EH (cell line): ENCODE measurements at places on chromosomes 5 and 9.

- DNase-seq: no peak
Measured at GRCh38 chr5:150356575-150357294, 762 bp upstream of the TCOF1 start.

DNA sequence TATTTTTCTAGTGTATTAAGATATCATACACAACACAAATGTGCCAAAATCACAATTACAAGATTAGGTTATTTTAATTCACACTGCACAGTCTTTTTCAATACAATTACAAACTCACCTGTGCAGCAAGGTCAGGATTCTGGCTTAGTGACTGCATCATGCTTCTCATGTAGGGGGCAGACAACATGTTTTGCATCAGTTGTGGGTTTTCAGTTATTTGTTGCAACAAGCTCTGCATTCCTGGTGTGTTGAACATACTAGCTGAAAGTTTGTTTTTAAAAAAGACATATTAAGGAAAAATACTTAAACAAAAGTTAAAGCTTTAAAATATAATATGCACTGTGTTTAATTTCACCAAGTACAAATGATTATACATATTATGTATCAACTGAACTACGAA is 38.7 kb downstream of the UBQLN1 start:
- DNase-seq: no peak

DNA sequence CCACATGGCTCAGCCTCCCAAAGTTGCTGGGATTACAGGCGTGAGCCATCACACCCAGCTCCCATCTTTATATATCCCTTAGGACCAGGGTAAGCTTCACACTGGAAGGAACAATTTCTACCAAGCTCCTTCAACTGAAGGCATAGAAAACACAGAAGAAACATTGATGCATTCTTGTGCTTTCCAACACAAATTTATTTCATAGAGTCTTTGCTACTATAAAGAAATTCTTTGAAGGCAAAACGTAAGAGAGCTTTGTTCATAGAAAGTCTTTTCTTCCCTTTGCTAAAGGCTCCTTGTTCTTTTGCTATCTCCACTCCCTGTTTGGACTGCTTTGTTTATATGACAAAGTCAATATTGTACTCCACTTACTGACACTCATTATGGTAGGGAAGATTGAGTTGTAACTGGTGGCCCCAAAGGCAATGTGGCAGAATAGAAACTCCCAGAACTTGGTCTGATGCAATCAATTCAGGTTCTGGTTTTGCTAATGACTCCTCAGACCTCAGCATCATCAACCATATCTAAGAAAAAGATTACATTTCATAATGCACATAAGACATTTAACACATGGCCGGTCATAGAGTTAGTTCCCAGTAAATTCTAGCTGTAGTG is 97.4 kb upstream of the CLINT1 start:
- DNase-seq: no peak

DNA sequence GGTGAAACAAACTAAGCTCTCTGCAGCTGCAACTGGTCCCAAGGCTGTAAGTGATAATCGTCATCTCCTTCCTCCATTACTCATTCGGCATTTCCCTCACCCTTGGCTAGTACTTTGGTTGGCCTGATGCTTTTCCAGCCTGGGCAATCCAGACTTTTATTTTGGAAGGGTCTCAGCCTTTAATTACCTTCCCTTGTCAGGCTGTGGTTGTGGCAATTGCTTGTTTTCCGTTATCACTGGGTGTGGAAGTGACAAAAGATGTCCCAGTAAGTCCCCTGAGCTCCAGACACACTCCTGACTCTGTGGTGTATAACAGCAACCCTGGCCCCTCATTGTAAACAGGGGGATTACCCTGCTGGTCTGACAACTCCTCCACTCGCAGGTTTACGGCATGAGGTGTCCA is 6.3 kb upstream of the FAF2 start:
- DNase-seq: peak; percentile 56

- DNase-seq: no peak
Measured at GRCh38 chr9:34689512-34689911, 1.6 kb downstream of the CCL19 start.

- DNase-seq: no peak
Measured at GRCh38 chr9:65411901-65412300, 126.9 kb upstream of the FOXD4L5 start.

GRCh38 chr5:73950441-73950873 is 324.5 kb downstream of the ARHGEF28 start:
- peak; percentile 43 for DNase-seq

GRCh38 chr5:149681252-149681651 is 48.9 kb upstream of the PPARGC1B start:
- DNase-seq: no peak

DNA sequence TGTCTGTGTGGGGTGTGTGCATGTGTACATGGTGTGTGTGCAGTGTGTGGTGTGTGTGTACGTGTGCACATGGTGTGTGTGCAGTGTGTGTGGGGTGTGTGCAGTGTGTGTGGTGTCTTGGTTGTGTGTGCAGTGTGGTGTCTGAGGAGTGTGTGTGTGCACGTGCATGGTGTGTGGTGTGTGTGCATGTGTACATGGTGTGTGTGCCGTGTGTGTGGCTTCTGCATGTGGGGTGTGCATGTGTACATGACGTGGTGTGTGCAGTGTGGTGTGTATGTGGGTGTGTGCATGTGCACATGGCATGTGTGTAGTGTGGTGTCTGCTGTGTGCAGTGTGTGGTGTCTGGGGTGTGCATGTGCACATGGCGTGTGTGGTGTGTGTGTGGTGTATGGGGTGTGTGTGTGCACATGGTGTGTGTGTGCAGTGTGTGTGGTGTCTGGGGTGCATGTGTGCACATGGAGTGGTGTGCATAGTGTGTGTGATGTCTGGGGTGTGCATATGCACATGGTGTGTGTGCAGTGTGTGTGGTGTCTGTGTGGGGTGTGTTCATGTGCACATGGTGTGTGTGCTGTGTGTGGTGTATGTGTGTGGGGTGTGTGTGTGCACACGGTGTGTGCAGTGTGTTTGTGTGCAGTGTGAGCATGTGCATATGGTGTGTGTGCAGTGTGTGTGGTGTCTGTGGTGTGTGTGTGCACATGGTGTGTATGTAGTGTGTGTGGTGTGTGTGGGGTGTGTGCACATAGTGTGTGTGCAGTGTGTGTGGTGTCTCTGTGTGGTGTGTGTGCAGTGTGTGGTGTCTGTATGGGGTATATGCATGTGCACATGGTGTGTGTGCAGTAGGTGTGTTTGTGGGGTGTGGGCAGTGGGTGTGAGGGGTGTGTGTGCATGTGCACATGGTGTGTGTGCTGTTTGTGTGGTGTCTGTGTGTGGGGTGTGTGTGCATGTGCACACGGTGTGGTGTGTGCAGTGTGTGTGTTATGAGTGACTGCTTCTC is 40.6 kb upstream of the ZNG1F start:
- no peak for DNase-seq

DNA sequence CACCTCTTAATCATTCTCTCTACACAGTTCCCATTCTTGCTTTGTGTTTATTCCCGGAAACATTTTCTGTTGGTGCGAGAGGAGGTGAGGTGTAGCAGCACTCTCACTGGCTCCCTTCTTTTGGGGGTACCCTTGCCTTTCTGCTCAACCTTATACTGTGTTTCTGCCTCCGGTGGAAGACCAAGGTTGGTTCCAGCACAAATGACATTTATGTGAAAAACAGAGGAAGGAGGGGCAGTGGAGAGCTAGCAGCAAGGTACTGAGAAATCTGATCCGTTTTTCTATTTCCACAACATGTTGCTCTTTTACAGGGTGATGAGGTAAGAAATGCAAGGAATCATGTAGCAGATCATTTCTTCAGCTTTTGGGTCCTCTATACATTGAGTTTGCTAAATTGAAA is 648.0 kb upstream of the DMAC1 start:
- DNase-seq: no peak

GRCh38 chr9:38439291-38439915 is 15.1 kb upstream of the IGFBPL1 start:
- no peak for DNase-seq

DNA sequence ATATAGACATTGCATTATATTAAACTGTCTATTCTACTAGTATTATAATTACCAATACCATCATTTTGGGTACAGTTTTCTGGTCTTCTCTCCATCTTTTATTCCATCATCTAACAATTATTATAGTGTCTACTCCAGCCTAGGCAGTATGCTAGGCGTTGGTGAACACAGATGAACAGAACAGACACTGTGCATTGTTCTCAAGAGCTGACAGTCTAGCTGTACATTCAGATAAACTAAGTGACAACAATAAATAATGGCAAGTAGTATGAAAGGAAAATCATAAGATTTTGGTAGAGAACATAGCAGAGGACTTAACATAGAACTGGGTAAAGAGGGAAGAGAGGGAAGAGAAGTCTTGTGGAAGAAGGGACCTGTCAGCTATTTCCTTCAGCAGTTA is 12.5 kb upstream of the SGCD start:
- no peak for DNase-seq

DNA sequence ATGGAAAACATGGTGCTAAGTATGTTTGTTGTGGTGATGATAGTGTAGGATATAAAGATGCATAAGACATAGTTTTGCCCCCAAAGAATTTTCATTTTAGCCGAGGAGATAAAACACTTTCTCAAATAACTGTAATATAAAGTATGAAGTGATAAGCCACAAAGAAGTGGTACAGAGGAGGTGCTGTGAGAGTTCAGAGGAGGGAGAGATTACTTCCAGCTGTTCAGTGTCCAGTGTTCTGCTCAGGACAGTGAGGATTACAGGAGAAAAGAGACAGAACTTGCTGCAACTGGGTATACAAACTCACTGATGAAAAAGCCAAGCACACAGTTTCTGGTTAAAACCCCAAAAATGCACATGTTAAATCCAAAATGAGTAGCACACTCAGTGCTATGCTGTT is 309.3 kb downstream of the KIAA0825 start:
- no peak for DNase-seq
